ENCODE measurements at places on chromosomes 11 and 22.
A peak's percentile ranks its signal among the peaks of the same experiment; 100 is the strongest.

- DNase-seq, result no peak
Measured at GRCh38 chr11:34343153-34343552, 14.7 kb downstream of the ABTB2 start.

DNA sequence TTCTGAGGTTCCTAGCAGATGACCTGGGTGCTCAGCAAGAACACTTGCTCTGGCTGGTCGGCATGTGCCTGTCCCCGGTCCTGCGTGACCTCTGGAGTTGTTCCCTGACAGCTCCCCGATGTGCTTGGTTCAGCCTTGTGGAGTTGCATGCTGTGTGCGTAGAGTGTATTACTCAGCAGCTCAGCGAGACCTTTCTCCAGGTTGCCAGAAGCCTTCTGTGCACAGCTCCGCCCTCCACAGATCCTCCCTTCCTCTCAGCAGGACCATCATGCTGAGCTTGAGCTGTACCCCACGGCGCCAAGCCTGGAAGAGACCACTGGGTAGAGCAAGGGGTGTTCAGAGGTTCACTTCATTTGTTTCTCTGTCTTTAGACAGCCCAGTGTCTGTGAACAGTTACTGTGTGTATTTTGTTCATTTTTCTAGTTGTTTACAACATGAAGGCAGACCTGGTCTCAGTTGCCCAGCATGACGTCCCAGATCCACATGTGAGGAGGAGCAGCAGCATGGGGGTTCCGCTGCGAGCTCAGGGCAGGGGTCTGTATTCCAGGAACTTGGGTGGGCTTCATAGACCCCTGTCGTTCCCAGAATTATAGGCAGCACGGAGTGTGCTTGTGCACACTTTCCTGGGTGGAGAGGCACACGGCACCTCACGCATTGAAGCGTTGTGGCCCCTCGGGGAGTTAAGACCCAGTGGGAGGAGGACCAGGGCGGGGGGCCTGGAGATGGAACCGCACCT lies 148.6 kb downstream of the IGLL1 start:
- DNase-seq, result no peak

GRCh38 chr11:100719809-100720221 lies 32.7 kb downstream of the ARHGAP42 start:
- DNase-seq, result no peak

- DNase-seq, result no peak
Measured at GRCh38 chr11:97557399-97557798, 1167.6 kb downstream of the JRKL start.

GRCh38 chr11:101848262-101848661 lies 66.5 kb upstream of the CEP126 start:
- DNase-seq, result no peak

DNA sequence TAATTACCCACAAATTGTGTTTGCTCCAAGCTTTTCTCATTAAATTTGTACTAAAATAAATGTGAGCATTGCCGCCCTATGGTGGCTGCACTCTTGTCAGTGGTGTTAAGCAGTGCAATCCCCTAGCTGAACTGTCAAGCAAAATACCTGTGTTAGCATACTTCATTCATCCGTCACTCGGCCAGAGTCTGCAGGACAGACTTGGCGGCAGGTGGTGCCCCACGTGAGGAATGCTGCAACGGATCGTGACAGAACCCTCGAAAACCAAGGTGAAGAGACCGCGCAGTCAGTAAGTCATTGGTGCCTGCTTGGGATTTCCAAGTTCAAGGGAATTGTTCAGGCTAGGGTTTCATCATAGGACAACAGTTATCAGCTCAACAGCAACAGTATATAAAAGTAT lies 1592.1 kb upstream of the TENM4 start:
- no peak for DNase-seq

- no peak for DNase-seq
Measured at GRCh38 chr22:32340411-32340810, 17.3 kb upstream of the RFPL3 start.

GRCh38 chr11:120017582-120018150 lies 120.2 kb downstream of the TRIM29 start:
- DNase-seq, result no peak

- DNase-seq, result no peak
Measured at GRCh38 chr11:64358536-64358906, 441 bp upstream of the RPS6KA4 start.

- no peak for DNase-seq
Measured at GRCh38 chr11:93727985-93728791, 13.1 kb downstream of the TAF1D start.

DNA sequence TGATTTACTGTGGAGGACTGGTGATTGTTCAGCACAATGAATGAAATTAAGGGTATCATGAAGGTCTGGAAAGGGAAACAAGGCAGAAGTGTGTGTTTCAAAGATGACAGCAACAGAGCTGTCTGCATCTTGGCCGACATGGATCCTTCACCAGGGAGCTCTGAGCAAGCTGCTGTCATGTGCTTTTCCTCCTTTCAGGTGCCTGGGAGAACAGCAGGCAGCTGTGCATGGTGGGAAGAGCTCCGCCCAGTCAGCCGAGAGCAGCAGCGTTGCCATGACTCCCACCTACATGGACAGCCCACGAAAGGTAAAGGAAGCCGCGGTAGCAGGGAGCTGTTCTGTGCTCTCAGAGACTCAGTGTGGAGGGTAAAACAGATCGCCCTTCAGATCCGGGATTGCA lies 87.1 kb upstream of the YWHAH start:
- DNase-seq, result no peak

DNA sequence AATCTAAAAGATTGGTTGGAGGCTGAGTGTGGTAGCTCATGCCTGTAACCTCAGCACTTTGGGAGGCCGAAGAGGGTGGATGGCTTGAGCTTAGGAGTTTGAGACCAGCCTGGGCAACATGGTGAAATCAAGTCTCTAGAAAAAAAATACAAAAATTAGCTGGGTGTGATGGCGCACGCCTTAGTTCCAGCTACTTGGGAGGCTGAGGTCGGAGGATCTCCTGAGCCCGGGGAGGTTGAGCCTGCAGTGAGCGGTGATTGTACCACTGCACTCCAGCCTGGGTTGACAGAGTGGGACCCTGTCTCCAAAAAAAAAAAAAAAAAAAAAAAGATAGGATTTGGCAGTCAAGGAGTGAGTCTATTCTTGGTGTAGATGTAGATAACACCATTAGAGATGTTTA lies 10.6 kb downstream of the FOLR1 start:
- no peak for DNase-seq

DNA sequence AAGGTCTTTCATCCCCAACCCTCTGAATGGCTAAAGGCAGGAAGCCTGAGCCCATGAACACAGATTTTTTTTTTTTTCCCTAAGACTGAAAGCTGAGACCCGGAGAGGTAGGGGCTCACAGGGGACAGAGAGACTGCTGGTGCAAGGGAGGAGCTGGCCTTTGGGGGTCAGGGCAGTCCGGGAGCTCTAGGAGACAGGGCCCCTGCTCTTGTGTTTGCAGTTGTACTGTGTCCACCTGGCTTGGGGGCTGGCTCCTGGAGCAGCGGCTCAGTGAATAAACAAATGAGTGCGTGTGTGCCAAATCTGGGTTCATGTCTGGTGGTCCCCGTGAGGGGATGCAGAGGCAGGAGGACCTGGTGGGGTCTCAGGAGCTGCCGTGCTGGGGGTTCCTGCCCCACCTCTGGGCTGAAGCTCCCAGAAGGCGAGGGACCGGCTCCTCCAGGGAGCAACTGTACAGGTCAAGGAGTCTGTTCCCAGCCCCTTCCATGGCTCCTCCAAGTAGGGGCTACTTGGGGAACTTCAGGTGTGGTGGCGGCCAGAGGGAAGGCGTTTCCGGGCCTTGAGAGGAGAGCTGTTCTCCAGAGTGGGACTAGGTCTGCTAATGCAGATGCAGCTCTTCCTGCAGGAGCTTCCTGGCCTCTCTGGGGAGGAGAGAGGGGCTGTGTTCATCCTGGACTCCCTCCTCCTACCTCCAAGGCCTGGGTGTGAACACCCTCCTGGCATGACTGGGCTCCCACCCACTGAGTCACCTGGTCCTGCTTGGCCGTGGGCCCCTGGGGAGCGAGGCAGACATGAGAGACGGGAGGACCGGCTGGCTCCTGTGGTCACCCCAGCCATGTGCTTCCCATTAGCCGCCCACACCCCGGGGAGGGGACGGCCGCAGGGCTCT lies 57.6 kb downstream of the FBXO7 start:
- no peak for DNase-seq

DNA sequence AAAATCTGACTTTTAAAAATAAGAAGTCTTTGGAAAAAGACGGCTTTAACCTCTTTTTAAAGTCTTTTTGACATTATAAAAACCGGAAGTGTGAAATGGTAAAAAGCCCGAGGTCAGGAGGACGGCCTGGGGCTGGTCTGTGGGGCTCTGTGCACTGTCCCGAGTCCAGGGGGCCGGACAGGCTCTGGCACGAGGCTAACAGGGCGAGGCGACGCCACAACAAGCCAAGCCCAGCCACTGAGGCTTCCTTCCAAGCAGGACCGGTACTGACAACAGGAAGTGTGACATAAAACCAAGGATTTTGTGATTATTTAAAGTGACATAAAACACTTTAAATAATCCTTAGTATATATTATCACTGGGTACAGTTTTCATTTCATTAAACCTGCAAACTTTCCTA lies 39.2 kb downstream of the BRD1 start:
- no peak for DNase-seq

DNA sequence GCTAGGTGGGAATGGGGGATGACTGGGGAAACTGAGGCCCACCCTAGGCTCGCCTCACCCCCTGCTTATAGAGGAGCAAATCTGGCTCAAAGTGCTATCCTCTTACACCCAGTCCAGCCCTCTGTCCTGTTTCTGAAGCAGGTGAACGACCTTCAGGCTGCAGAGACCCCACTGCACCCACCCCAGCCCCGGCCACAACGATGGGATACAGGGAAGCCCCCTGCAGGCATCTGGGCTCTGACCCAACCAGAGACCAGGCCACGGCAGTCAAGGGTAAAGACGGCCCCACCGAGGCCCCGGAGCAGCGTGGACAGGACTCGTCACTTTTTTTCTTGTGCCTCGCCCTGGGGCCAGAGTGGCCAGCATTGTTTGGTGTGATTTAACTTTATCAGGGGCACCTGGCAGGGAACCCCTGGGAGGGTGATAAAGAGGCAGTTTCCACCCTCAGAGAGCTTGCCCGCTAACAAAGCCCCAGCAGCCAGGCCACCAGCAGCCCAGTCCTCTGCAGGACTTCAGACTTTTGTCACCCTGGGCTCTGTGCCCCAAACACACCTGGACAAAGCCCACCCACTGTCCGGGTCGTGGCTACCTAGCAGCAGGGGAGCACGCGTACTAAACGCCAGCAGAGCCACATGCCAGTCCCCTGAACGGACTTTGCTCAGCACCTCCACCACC lies 612.6 kb downstream of the TBC1D22A start:
- DNase-seq, result no peak

DNA sequence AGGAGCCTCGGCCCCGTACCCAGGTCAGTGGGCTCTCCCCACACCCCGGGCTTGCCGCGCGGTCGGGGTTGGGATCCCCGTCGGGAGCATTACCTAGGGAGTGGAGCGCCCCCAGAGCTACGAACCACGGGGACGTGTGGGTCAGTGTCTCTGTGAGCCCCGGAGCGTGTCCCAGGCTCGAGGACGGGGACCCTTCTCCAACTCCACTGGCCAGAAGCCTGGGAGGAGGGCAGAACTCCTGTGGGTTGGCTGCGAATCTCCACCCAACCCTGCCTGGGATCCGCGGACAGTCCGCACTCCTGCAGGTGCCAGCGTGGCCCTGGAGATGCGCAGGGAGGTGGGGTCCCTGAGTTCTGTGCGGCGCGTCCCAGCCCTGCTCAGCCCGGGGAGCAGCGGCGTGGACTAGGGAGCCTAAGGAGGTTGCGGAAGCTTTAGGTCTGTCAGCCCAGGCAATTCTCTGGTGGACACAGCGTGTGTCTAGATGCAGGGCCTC lies 346 bp downstream of the PPFIBP2 start:
- peak; percentile 32 for DNase-seq

GRCh38 chr22:46951350-46951749 lies 188.9 kb downstream of the TBC1D22A start:
- DNase-seq, result no peak

- no peak for DNase-seq
Measured at GRCh38 chr11:85661972-85662664, 2.8 kb downstream of the CREBZF start.
